ENCODE measurements at places on chromosomes 12 and 14. TPM values are rescaled to one million over a fixed set of nuclear protein-coding genes. Genes with fewer than 3 reads are reported as not detected.

- DNase-seq: no peak
Observed at GRCh38 chr14:72990171-72990570, 36.7 kb downstream of the ZFYVE1 start.

- no peak for DNase-seq
Observed at GRCh38 chr12:55899082-55899481, 28.6 kb downstream of the PYM1 start.

DNA sequence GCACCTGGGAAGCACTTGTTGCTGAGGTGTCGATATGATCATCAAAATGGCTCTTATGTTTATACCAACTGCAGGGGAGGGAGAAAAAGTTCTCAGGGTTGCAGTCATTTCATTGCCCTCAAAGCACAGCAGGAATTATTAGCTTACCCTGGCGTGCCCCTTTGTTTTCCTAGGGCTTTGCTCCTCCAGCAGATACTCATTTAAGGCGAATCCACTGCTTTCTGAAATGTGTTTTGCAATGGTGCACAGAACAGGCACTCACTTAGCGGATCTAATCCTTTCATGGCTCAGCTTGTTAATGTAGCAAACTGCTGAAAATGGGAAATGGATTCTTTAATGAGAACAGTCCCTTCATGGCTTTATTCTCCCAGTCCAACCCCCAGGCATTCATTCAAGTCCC lies 76.7 kb downstream of the NKX2-1 start:
- DNase-seq: no peak

DNA sequence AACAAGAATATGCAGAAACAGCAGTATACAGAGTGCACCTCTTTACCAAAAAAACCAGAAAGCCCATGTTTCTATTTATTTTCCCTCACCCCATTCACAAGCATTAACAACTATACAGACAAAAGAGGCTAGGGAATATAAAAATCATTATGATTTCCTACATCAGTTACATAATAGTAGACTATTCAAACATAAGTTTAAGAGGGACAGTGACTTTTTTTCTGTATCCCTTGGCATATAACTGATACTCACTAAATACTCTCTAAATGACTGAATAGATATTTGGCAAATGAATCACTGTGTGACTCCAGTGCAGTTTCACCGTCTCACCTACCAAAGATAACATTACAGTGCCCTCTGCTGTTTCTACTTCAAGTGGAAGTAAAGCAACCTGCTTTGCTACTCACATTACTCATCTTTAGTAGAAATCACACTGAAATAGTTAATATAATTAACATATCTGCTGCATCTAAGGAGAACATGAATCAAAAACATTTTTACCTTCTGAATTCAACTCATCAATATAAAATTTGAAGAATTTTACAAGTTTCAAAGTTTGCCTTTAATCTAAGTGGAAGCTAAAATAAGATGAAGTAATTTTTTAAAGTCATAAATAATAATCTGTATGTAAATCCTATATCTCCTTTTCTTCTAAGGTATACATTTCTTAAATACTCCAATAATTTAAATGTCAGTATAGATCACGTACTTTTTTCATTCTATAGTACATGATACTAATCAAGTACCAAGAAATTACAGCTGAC lies 103.8 kb downstream of the OSBPL8 start:
- peak; percentile 64 for DNase-seq

AKAP5 gene
- 0.01 TPM for polyA plus RNA-seq

Data from keratinocyte (primary cell).